Cerebellum (tissue), 4 donors: ENCODE measurements at places on chromosomes 4 and X. TPM values are rescaled to one million over a fixed set of nuclear protein-coding genes. Genes with fewer than 3 reads are reported as not detected.
A peak's percentile ranks its signal among the peaks of the same experiment; 100 is the strongest.

The MAGEA2 gene
- not detected for total RNA-seq

The GAB3 gene
- 2.1 TPM for total RNA-seq

DNA sequence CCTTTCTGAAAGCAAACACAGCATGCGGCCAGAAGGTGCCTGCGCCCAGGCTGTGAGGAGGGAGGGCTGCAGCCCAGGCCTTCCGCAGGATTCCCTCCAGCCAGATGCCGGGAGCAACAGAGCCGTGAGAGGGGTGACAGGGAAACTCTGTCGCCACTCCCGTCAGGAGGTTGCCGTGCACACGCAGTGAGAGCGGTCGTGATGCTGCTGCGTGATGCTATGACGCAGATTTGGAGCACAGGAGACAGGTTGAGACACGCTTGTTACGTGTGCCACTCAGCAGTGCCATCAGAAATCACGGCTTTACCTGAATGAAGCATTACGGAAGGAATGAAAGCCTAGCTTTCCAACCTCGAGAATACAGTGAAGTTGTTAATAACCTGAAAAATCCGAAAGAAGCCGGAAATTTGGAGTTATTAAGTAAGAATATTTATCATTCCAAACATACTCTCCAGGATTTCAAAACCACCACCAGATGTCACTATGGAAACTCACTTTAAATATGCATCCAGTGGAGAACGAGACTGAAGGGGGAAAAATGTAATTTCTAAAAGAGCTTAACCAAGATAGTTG, 54.4 kb downstream of the FAT1 start:
- peak; percentile 49 for DNase-seq

DNA sequence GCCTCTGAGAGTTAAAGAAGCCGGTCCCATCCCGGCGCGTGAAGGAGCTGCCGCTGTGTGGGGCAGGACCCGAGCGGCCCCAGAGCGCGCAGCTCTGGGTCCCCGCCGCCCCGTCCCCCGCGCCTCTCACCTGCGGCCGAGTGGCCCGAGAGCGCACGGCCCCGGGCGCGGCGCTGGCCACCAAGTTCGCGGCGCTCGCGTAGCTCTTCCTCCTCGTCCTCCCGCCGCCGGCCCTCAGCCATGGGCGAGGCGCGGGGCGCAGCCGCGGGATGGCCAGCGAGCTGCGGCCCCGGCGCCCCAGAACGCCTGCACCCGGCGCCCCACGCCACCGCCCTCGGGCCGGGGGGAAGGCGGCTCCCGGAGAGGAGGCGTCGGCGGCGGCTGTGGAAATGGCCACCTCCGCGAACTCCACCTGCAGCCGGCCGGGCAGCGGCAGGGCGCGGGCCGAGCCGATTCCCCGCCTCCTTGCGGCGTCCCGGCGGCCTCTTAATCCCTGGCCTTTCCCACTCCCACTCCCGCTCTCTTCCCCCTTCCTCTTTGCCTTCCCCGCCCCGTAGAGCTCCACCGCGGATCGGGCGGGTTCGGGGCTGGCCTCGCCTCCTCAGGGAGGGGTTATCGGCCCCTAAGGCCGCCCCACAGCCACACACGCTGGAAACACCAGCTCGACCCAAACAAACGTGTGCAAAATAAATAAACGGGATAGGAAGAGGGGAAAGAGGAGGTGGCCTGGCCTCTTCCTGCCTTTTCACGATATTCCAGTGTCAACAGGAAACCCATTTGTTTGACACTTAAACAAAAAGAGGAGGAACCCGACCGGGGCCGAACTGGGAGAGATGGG, at the start of gene SH3D19:
TSS of gene SH3D19 (minus strand) at position 495 of the 838 bp plus-strand sequence. CDS start at position 242, 253 bp downstream.
- DNase-seq: peak; percentile 62
